ENCODE measurements at places on chromosomes 7 and 10.

- DNase-seq, result no peak
Measured at GRCh38 chr10:93458821-93459257, 23.3 kb downstream of the MYOF start.

- peak; percentile 70 for DNase-seq
Measured at GRCh38 chr7:131007439-131008330, 273.7 kb upstream of the KLF14 start.

- DNase-seq, result no peak
Measured at GRCh38 chr10:98255146-98255877, 12.7 kb downstream of the LOXL4 start.

DNA sequence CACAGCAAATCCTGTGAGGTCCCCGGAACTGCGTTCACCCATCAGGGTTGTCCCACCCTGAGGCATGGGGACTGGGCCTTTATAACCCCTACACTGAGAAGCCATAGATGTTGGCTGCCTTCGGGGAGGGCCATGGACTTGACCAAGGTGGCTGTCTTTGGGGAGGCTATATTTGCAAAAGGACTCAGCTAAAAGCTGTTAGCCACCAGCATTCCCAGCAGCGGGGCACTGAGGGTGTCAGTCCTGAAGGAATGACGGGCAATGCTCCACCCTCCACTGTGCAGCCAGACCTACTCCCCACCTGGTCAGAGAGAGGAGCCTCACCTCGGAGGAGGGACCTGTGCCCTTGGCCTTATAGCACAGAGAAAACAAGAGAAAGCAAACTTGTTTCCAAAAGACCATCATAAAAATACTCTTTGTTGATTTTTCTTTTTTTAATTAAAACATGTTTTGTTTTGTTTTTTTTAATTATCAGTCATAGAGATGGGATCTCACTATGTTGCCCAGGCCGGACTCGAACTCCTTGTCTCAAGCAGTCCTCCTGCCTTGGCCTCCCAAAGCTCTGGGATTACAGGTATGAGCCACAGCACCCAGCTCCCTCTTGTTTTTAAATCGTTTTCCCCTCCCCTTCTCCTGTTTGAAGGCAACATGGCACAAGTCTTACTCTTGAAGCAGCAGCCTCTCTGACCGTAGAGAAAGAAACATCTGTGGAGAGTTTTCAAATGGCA is 26.7 kb upstream of the CUX1 start:
- DNase-seq, result no peak

DNA sequence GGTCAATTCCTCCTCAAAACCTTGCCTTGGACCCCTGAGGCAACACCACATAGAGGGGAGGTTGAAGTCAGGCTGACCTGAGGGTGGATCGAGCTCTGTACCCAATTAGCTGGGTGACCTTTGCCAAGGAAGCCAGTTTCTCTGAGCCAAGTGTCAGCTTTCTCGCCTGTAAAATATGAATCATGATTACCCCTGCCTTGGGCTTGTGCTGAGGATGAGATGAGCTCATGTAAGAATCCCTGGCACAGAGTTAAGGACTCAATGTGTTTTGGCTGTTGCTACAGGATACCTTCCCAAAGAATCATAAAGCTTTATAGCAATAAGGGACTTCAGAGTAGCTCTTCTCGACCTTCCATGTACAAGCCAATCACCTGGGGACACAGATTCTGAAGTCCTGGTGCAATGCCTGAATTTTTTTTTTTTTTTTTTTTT is 43.5 kb upstream of the CACUL1 start:
- DNase-seq, result no peak

- no peak for DNase-seq
Measured at GRCh38 chr7:45456747-45457524, 117.2 kb upstream of the ADCY1 start.

DNA sequence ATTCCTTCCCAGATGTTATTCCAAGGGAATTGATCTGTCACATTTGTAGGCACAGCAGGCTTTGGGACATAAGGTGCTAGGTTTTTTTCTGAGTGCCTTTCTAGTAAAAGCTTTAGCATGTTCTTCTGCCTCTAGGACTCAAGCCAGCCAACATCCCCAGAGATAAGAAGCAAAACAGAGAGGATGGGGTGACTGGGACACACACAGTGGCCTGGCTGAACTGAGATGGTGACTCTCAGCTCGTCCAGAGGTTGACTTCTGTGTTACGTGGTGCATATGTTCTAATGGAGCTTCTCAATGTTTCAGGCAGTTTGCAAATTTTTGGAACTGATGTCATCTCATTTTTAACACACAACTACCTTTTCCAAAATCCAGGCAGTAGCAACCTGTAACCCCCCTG is 188.1 kb upstream of the CELF2 start:
- no peak for DNase-seq

GRCh38 chr7:131197920-131198615 is 129.6 kb upstream of the MKLN1 start:
- DNase-seq, result no peak

GRCh38 chr7:154167807-154168206 is 115.6 kb downstream of the DPP6 start:
- DNase-seq, result no peak

DNA sequence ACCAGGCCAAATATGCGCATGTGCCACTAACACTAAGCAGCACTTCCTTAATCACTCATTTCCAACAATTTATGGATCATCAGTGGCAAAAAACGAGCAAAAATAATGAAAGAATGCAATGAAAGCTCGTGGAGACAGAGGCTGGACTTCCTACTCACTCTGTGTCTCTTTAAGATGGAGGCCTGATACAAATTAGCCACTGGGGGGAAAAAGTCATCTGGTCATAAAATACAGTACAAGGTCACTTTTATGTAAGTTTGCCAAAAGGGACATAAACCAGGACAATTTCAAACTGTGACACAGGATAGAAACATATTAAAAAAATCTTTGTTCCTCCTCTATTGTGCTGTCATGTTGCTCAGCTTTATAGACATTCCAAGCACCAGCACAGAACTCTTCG is 101.7 kb downstream of the LMBR1 start:
- no peak for DNase-seq

- no peak for DNase-seq
Measured at GRCh38 chr10:114402233-114402632, 2.1 kb downstream of the AFAP1L2 start.

DNA sequence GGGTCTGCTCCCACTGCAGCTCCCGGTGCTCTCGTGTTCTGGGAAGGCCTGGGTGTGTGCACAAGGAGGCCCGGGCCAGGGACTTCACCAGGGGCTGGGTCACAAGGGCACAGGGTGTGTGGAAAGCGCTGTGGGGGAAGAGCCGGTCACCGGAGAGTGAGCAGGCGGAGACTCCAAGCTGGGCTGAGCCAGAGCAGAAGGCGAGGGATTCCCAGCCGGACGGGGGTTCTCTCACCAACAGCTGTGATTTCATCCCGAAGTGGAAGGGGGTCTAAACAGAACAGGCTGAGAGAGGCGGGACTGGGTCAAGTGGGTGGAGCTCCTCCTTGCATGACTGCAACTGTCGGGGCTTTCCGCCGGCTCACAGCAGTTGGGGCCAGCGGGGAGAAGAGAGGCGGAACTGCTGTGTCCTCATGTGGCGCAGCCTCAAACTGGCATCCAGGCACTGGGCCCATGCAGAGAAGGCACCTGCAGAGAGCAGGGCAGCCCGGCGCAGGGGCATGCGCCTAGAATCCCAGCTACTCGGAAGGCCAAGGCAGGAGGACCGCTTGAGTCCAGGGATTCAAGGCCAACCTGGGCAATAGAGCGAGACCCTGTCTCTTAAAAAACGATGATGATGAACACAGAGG is 7.6 kb upstream of the ORAI2 start:
- peak; percentile 78 for DNase-seq

DNA sequence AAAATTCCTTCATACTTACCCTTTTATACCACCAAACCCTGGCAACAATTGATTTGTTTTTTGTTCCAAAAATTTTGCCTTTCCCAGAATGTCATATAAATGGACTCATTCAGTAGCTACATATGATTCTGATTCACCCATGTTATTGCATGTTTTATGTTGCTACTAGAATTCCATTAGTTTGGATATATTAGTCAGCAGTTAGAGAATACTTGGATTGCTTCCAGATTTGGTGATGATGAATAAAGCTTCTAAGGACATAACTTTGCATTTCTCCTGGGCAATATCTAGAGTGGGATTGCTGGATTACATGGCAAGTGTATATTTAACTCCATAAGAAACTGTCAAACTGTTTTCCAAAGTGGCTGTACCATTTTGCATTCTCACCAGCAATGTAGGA is 806.9 kb downstream of the DNAJB9 start:
- DNase-seq, result no peak

DNA sequence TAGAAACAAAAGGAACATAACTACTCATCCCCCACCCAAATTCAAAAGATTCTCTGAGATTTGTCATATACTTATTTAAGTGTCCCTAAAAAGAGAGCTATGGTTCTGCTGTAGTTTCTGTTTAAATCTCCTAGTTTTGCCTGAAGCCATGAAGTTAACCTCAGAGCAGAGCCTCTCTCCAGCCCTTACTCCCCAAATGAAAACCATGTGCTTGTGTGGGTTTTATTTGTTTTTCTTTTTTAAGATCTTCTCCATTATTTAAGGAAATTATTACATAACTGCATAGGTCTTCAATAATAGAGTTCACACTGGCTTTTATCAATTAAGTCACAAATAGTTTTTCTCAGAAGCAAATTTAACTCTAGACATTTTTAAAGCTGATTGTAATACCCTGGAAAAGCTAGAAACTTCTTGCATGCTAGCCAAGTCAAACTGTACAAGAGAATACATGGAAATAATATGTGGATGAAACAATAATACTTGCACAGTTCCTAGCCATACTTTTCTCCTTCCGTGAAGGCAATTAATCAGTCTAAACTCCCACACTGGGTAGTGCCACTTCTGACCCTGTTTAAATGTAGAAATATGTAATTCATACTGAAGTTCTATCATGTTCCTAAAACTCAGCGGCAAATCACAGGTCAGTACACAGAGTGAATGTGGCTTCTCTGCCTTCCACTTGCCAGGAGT is 579.7 kb downstream of the SUGCT start:
- DNase-seq, result no peak

GRCh38 chr10:53005612-53006345 is 233.2 kb upstream of the MBL2 start:
- no peak for DNase-seq

- DNase-seq, result no peak
Measured at GRCh38 chr10:102778781-102779180, 35.0 kb downstream of the WBP1L start.

GRCh38 chr7:24866004-24866615 is 108.8 kb upstream of the GSDME start:
- DNase-seq, result no peak

DNA sequence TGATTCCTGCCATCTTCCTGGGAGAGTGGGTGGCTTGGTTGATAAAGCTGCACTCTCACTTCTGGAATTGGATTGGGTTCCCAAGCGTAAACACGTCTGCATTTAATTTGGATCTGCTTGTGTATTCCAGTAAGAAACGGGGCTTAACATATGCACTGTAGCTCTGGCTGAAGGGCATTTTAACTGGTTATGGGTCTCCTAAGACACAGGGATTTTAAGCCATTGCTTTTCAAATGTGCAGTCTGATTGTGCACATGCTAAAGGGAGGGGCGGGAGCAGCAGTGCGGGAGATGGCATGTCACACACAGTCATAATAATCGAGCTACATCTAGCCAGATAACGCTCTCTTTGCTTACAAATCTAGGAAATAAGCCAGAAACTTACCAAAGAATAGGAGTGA is 247.3 kb upstream of the LYZL1 start:
- no peak for DNase-seq

DNA sequence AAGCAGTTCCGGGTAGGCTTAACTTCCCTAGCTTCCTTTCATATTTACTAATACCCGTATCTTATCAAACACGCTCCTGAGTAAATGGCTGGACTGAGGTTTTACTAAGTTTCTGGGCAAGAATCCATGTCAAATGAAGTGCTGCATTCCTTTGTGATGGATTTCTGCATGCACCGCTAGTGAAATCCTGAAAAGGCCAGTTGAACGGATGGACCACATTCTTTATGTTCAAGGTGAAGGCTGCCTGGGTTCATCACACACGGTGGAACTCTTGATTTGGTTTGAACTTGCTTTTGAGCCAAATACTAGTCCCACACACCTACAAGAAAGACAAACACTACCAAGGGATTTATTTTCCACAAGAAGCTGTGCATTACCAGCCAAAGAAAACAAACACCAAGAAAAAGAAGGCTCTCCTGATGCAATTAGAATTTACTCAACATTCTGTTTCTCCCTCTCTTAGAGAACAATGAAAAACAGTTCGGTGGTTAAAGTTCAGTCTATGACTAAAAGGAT is 255.0 kb upstream of the SEMA3C start:
- no peak for DNase-seq

DNA sequence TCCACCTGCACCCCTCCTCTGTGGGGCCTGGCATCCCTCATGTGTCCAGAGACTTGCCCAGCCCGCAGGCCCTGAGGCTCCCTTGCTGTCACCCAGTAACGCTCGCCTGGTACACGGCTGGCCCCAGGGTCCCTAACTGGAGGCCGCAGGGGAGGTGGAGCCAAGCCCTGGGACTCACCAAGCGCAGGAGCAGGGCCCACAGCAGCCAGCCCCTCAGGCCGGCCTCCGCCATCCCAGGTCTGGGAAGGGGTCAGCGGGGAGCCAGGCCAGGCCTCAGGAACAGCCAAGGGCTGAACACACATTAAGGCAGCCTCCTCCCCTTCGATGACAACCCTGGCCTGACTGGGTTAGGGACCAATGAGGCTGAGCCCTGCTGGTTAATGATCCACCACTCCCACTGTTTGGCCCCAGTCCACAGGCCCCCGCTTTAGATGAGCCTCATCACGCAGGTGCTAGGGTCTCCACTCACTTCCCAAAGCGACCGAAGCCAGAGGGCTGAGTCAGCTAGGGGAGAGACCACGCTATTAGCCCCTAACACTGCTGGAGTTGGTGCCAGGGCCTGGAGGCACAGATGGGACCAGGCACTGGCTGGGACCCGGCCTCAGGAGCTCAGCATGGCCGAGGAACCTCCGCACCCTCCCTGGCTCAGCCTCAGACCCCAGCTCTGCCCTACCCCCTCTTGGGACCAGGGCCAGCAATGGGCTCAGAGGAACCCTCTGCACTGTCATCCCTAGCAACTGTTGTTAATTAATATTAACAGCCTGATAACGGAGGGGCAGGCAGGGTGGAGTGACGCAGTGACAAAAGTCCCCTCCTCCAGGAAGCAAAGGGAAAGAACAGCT is at the start of gene NPC1L1:
NPC1L1 (minus strand) TSS at position 303 of the 842 bp plus-strand sequence; CDS start at position 232, 71 bp downstream.
- no peak for DNase-seq

DNA sequence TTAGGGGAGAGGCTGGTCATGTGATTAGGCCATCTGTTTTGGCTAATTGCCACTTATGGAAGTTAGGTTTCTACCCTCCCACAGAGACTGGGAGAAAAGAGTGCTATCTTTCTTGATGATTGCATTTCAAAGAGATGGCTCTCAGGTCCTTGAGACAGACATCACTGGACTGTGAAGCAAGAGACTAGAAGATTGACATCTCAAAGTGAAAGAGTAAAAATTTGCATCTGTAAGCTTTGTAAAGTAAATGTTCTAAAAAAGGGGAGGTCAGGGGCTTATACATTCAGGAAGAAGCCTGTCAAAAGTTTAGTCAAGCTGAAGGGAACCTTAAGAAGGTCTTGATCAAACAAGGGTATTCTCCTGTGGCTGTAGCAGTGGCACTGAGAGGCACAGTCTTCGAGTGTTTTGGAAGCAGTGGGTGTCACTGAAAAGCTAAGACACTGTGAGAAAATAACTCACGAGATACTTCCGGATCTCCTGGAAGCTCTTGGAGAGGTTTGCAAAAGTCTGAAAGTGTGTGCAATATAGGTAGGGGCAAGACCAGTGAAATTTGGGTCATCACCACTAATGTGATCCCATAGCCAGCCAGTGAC is 342.1 kb downstream of the PHF14 start:
- DNase-seq, result no peak

Measured in activated CD4-positive, alpha-beta T cell treated with anti-CD3 and anti-CD28 coated beads, Interleukin-2, amount 50 U/mL, for 24 hours (primary cell).